ENCODE measurements at places on chromosomes 16 and 17. TPM values are rescaled to one million over a fixed set of nuclear protein-coding genes. Genes with fewer than 3 reads are reported as not detected.

CLEC19A gene
- not detected for total RNA-seq

SLC5A10 gene
- not detected for total RNA-seq

ITPRIPL2 gene
- total RNA-seq, result 43.2 TPM

ITGAD gene
- total RNA-seq, result not detected

TRIM16 gene
- 17.5 TPM for total RNA-seq

LDHD gene
- 90.6 TPM for total RNA-seq

MARVELD3 gene
- total RNA-seq, result not detected

ST6GALNAC1 gene
- total RNA-seq, result 4.7 TPM

PRR15L gene
- not detected for total RNA-seq

PPP1R27 gene
- not detected for total RNA-seq

ATP2A3 gene
- total RNA-seq, result 7.1 TPM

BIRC5 gene
- 0.57 TPM for total RNA-seq

CEMP1 gene
- total RNA-seq, result not detected

CHP2 gene
- not detected for total RNA-seq

CBX2 gene
- 3.5 TPM for total RNA-seq

HAS3 gene
- 0.21 TPM for total RNA-seq

OR1E1 gene
- not detected for total RNA-seq

VASN gene
- 6.2 TPM for total RNA-seq

TTLL6 gene
- total RNA-seq, result not detected

NPIPB2 gene
- total RNA-seq, result 4.5 TPM

TRPV2 gene
- total RNA-seq, result 17.4 TPM

MAPT gene
- total RNA-seq, result 23.8 TPM

FBXW10 gene
- not detected for total RNA-seq

CBX8 gene
- total RNA-seq, result 7.1 TPM

CLEC18A gene
- total RNA-seq, result 0.17 TPM

LGALS9B gene
- not detected for total RNA-seq

HOXB1 gene
- total RNA-seq, result not detected

FBXO39 gene
- not detected for total RNA-seq

OR3A3 gene
- total RNA-seq, result not detected

KRT23 gene
- not detected for total RNA-seq

NPIPA8 gene
- 0.27 TPM for total RNA-seq

ASPHD1 gene
- 5.3 TPM for total RNA-seq

SNX20 gene
- total RNA-seq, result 0.67 TPM

Measured in heart left ventricle (tissue), 16 donors.